HS-5 (cell line): ENCODE measurements at places on chromosomes 1 and 21.

- DNase-seq, result no peak
These were observed 4.3 kb upstream of the S100A9 start for GRCh38 chr1:153353226-153353947.

DNA sequence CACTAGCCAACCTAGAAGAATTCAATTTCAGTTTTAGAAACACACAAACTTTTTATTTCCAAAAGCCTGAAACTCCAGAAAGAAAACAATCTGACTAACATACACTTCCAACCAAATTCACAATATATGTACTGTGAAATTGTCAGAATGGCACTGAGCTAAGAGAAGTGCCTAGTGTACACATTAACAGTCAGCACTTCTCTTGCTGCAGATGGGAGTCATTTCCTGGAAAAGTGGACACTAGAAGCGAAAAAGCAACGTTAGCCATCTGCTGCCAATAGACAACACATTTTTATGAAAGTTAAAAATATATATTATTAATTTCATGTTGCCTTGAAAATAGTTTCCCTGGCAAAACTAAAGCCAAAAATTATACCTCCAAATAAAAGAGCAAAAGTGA, 66.1 kb downstream of the EPS15 start:
- no peak for DNase-seq

- DNase-seq, result no peak
These were observed 50.6 kb upstream of the CNTN2 start for GRCh38 chr1:204992201-204992997.

GRCh38 chr1:63746129-63746864, 27.5 kb upstream of the ROR1 start:
- no peak for DNase-seq

GRCh38 chr21:25639551-25640201, 618 bp downstream of the JAM2 start:
- DNase-seq, result no peak

DNA sequence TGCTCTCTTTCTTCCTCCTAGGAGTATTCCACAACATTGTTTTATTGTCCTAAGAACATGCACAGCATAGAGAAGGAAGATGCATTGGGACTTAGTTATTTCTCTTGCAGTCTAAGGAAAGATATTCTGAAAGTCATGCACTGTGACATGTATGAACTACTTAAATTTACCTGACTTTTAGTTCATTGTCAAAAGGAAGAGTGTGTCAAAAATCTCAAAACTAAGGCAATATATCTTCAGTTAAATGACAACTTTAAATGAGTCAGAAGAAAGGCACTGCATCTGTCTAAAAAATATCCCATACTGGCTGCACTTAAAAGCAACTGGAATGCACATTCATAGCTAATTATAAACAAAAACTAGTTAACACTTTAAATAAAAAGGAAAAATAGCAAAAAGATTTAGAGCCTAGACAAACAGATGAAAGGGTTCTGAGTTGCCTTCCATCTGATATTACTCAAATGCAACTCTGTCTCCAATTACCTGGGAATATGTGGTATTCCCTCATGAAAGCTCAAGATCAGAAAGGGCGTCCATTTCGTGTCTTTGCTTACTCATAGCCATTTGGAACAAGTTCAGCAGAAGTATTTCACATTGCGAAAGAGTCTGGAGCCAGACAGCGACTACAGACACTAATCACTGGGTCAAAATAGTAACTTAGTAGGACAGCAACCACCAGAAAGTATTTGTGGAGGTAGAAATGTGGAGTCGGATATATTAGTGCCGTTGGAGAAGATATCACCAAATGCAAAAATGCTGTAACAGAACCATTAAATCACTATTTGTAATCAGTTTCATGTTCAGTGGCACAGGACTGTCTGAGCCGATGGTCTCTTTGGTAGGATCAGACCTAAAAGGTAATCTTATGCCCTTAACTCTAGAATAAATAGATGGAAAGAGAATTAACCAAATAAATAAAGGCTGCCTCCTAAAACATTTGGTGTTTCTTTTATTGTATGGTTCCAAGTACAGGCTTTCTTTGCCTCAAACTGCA, 225.7 kb downstream of the GREM2 start:
- peak; percentile 85 for DNase-seq

- no peak for DNase-seq
These were observed 38.4 kb upstream of the FGGY start for GRCh38 chr1:59258412-59259032.

- DNase-seq, result no peak
These were observed 26.8 kb upstream of the CADM3 start for GRCh38 chr1:159144571-159144970.
